ENCODE measurements at places on chromosomes 4 and X. TPM values are rescaled to one million over a fixed set of nuclear protein-coding genes. Genes with fewer than 3 reads are reported as not detected.

Gene SPIN4
- polyA plus RNA-seq, result 1.5 TPM

GRCh38 chr4:162700815-162701361 is 465.8 kb downstream of the NAF1 start:
- H3K4me3 ChIP-seq, result no peak overlapping the region
- no peaks in the 10 kb centered on the region for H3K4me1 ChIP-seq
- H3K36me3 ChIP-seq, result no peaks in the 10 kb centered on the region
- H3K27ac ChIP-seq, result no peak overlapping the region
- DNase-seq, result no peak

Gene OSTC
- 171 TPM for polyA plus RNA-seq

- no peaks in the 10 kb centered on the region for H3K36me3 ChIP-seq
- DNase-seq, result no peak
- H3K4me1 ChIP-seq, result no peaks in the 10 kb centered on the region
Measured at GRCh38 chrX:114272096-114272686, 311.7 kb upstream of the HTR2C start.

DNA sequence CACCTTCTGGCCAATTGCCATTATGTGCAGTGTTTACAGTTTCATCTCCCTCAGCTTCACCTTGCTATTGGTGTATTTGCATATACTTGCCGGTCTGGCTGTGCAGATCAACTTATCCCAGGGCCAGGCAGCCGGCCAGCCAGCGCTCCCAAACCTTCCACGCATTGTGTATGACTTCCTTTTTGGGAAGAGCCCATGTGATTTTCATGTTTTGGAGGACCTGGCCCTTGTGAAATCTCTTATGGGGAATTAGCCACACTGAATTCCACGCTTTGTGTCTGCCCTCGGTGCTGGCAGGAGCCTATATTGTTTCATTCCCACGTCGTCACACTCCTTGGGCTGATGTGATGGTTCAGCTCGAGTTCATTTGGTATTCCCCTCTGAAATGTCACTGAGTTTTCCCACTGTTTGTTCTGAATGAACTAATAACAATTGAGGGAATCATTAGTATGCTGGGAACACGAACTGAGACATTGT is 6.0 kb upstream of the PDLIM3 start:
- no peaks in the 10 kb centered on the region for H3K27me3 ChIP-seq
- no peak for DNase-seq
- no peaks in the 10 kb centered on the region for H3K4me1 ChIP-seq
- no peak overlapping the region for H3K27ac ChIP-seq
- H3K36me3 ChIP-seq, result no peaks in the 10 kb centered on the region

- H3K4me1 ChIP-seq, result peaks cover 4% of the 10 kb centered on the region
- DNase-seq, result no peak
- H3K4me3 ChIP-seq, result no peak overlapping the region
- H3K27me3 ChIP-seq, result no peaks in the 10 kb centered on the region
- H3K36me3 ChIP-seq, result no peaks in the 10 kb centered on the region
Measured at GRCh38 chr4:79042079-79042674, 102.9 kb upstream of the PAQR3 start.

Gene SHROOM3
- 0.40 TPM for polyA plus RNA-seq

- peaks cover 4% of the 10 kb centered on the region for H3K4me1 ChIP-seq
- no peak overlapping the region for H3K27ac ChIP-seq
- DNase-seq, result no peak
- H3K36me3 ChIP-seq, result no peaks in the 10 kb centered on the region
- H3K4me3 ChIP-seq, result peak overlapping the region; percentile 70
Measured at GRCh38 chr4:165379678-165380064, 863 bp downstream of the CPE start.

Gene MAGEA1
- polyA plus RNA-seq, result not detected

- no peaks in the 10 kb centered on the region for H3K27me3 ChIP-seq
- DNase-seq, result no peak
- peaks cover 35% of the 10 kb centered on the region for H3K4me1 ChIP-seq
- H3K27ac ChIP-seq, result no peak overlapping the region
- no peaks in the 10 kb centered on the region for H3K36me3 ChIP-seq
Measured at GRCh38 chr4:78652282-78652876, 100.8 kb downstream of the ANXA3 start.

DNA sequence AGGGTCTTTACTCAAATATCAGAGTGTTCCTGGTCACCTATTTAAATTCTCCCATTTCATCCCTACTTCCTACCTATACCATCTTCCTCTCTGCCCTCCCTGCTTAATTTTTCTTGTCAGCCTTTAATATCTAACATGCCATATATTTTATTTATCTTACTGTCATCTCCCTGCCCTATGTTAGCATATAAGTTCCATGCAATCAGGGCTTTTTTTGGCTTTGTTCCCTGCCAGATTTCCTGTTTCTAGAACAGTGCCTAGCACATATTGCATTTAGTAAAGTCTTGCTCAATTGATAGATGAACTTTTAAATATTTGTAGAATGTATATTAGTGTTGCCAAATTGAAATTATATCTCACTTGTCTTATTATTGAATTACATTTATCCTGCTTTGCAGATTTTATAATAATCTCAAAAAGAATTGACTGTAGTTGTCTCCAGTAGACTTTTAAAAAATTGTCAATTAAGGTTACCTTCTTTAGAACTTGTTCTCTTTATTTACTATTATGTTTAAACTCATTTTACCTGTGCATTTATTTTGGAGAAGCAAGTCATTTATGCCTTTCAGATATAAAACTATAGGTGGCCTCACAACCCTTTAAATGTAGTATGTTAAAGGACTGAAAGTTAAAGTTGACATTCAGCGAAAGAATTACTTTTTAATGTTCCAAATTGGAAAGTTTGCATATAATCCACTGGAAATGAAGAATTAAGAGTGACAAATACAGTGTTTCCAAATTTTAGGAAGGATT is 108.2 kb upstream of the BMPR1B start:
- no peak overlapping the region for H3K4me3 ChIP-seq
- H3K27ac ChIP-seq, result no peak overlapping the region
- H3K4me1 ChIP-seq, result no peaks in the 10 kb centered on the region
- DNase-seq, result no peak
- H3K36me3 ChIP-seq, result peaks cover 26% of the 10 kb centered on the region

DNA sequence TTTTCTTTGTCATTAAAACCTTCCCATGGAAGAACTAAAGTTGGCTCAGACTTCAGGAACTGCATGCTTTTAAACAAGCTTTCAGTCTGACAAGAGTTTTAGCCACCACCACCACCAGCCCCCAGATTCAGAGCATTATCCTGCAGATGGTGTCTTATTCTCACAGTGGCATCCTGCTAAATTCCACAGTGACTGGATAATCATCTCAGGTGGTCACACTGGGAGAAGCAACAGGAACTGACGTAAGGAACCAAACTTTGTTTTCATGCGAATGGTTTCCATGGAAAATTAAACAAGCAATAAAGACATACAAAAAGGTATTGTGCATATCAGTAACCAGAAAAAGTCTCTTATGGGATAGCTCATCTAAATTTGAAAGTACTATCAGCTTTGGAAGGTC is 370.7 kb downstream of the FBXW7 start:
- H3K4me1 ChIP-seq, result no peaks in the 10 kb centered on the region
- no peak for DNase-seq
- no peaks in the 10 kb centered on the region for H3K36me3 ChIP-seq
- H3K27ac ChIP-seq, result no peak overlapping the region
- no peak overlapping the region for H3K4me3 ChIP-seq
- no peaks in the 10 kb centered on the region for H3K27me3 ChIP-seq

Gene ATP6AP1
- polyA plus RNA-seq, result 95.0 TPM

DNA sequence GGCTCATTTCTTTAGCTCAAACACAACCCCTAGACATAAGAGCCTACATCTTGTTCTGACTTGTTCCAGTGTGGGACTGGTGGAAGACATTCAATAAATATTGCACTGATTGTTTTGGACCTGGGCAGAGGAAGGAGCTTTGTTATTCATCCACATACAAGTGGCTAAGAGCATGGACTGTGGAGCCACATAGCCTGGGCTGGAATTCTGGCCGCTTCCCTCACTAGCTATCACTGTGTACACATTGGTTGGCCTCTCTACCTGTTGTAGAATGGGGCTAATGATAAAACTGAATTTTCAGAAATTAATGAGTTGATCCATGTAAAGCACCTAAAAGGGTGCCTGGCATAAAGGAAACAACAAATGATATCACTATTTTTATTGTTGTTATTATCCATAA is 80.0 kb downstream of the ZNF674 start:
- H3K27me3 ChIP-seq, result no peaks in the 10 kb centered on the region
- H3K36me3 ChIP-seq, result peaks cover 9% of the 10 kb centered on the region
- H3K4me1 ChIP-seq, result peaks cover 11% of the 10 kb centered on the region
- DNase-seq, result no peak
- no peak overlapping the region for H3K27ac ChIP-seq
- H3K4me3 ChIP-seq, result no peak overlapping the region

DNA sequence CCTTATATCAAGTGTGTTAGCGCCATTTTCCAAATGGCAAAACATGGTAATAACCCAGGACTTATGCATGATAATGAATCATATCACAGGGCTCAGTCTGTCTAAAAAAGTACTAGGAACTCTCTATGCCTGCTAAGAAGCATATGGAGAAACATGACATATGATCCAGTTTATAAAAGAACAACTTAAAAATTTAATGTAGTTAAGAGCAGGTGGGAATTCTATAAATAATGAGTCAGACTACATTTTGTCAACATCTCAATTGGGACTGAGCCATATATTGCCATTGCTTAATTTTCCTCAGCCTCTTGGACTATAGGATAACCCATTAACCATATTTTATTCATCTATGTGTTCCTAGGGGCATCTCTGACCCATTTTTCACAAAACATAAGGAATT is 360.4 kb upstream of the AGA start:
- H3K4me3 ChIP-seq, result no peak overlapping the region
- no peak for DNase-seq
- no peaks in the 10 kb centered on the region for H3K4me1 ChIP-seq

- no peak overlapping the region for H3K27ac ChIP-seq
- no peak overlapping the region for H3K4me3 ChIP-seq
- no peaks in the 10 kb centered on the region for H3K36me3 ChIP-seq
Measured at GRCh38 chr4:81038636-81039350, 8.3 kb downstream of the BMP3 start.

- H3K36me3 ChIP-seq, result no peaks in the 10 kb centered on the region
- no peak for DNase-seq
- no peak overlapping the region for H3K4me3 ChIP-seq
- peaks cover 22% of the 10 kb centered on the region for H3K4me1 ChIP-seq
- no peak overlapping the region for H3K27ac ChIP-seq
Measured at GRCh38 chrX:134377537-134377936, 82.4 kb upstream of the HPRT1 start.

GRCh38 chr4:110527156-110527555 is 51.2 kb downstream of the ENPEP start:
- H3K4me1 ChIP-seq, result no peaks in the 10 kb centered on the region
- no peak for DNase-seq
- H3K27me3 ChIP-seq, result peaks cover 36% of the 10 kb centered on the region
- no peaks in the 10 kb centered on the region for H3K36me3 ChIP-seq

Gene RASL11B
- not detected for polyA plus RNA-seq

DNA sequence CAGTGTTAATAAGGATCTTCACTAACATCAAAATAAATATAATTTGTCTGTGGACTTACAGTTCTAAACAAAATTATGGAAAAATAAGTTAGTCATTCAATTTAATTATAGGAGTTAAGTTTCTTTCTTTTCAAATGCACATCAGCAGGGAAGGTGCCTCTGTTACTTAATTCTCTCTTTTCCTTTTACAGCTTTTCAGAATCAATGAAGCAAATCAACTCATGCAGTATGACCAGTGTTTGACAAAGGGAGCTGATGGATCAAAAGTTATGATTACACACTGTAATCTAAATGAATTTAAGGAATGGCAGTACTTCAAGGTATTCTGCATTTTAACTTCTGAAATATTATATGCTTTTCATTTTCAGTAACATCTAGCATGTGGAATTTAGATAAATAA is 15.9 kb downstream of the HMGB2 start:
- DNase-seq, result no peak
- no peaks in the 10 kb centered on the region for H3K27me3 ChIP-seq
- H3K4me3 ChIP-seq, result no peak overlapping the region
- H3K36me3 ChIP-seq, result no peaks in the 10 kb centered on the region
- H3K4me1 ChIP-seq, result no peaks in the 10 kb centered on the region
- H3K27ac ChIP-seq, result no peak overlapping the region

GRCh38 chr4:119097282-119097900 is 38.2 kb upstream of the MYOZ2 start:
- no peaks in the 10 kb centered on the region for H3K36me3 ChIP-seq
- no peaks in the 10 kb centered on the region for H3K4me1 ChIP-seq
- peaks cover 13% of the 10 kb centered on the region for H3K27me3 ChIP-seq
- H3K27ac ChIP-seq, result no peak overlapping the region
- H3K4me3 ChIP-seq, result no peak overlapping the region

Gene LINC00632
- 0.25 TPM for polyA plus RNA-seq

GRCh38 chrX:19876962-19877361 is 10.4 kb downstream of the SH3KBP1 start:
- H3K27me3 ChIP-seq, result no peaks in the 10 kb centered on the region
- no peak overlapping the region for H3K4me3 ChIP-seq
- peaks cover 38% of the 10 kb centered on the region for H3K4me1 ChIP-seq
- no peak for DNase-seq

Measured in naive B cell (primary cell).